ENCODE measurements at places on chromosomes 12 and 14. TPM values are rescaled to one million over a fixed set of nuclear protein-coding genes. Genes with fewer than 3 reads are reported as not detected.

CCDC197 gene
- not detected for total RNA-seq

KHNYN gene
- total RNA-seq: 65.9 TPM

NRL gene
- total RNA-seq: 2.7 TPM

NINJ2 gene
- 4.8 TPM for total RNA-seq

CMKLR1 gene
- not detected for total RNA-seq

MYO1H gene
- total RNA-seq: not detected

ZDHHC22 gene
- not detected for total RNA-seq

GARIN6 gene
- not detected for total RNA-seq

RNASE7 gene
- not detected for total RNA-seq

GRCh38 chr12:184811-185575 is 29.0 kb downstream of the SLC6A12 start:
- no peak for DNase-seq

GRCh38 chr14:61889914-61890351 is 127.7 kb downstream of the SNAPC1 start:
- DNase-seq: peak; percentile 31

GRCh38 chr14:102591372-102591943 is 991 bp upstream of the RCOR1 start:
- no peak for DNase-seq

- DNase-seq: no peak
Measured at GRCh38 chr14:101289230-101289690, 272.0 kb upstream of the DIO3 start.

GRCh38 chr12:75709503-75709902 is 198.1 kb upstream of the KRR1 start:
- no peak for DNase-seq

GRCh38 chr14:78153064-78153341 is 17.2 kb upstream of the NRXN3 start:
- DNase-seq: no peak

GRCh38 chr14:91059576-91060350 is 678 bp downstream of the RPS6KA5 start:
- DNase-seq: peak; percentile 48

- no peak for DNase-seq
Measured at GRCh38 chr14:65208548-65208947, 106.2 kb upstream of the MAX start.

GRCh38 chr12:41514907-41515306 is 326.8 kb downstream of the PDZRN4 start:
- DNase-seq: no peak

DNA sequence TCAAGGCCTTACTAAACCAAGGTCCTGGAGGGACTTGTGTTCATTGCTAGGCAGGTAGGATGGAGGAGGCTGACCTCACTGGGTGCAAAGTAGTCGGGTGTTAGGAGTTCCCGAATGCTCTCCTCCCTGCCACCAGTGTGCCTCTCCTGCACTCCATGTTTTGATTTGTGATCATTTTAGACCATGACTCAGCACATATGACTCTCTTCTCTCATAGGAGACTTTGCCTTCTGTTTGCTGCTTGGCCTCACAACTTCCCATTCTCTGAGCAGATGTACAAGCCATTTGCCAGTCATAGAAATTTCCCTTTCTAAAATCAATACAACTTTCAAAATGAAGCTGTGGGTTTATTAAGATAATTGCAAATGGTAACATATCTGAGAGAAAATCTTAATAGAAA is 46.6 kb upstream of the LRIG3 start:
- no peak for DNase-seq

GRCh38 chr12:104710940-104711689 is 247.0 kb downstream of the SLC41A2 start:
- no peak for DNase-seq

GRCh38 chr12:120858306-120859088 is 45.7 kb downstream of the SPPL3 start:
- DNase-seq: no peak

DNA sequence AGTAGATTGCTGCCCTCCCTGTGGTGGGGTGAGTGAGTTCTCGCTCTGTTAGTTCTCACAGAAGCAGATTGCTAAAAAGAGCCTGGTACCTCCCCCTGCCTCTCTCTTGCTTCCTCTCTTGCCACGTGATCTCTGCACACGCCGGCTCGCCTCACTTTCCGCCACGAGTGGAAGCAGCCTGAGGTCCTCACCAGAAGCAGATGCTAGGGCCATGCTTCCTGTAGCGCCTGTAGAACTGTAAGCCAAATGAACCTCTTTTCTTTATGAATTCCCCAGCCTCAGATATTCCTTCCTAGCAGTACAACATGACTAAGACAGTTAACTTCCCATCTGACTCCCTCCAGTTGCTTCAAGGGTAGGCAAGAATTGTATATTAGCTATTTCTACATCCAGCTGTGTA is 76.2 kb downstream of the ETV6 start:
- no peak for DNase-seq

DNA sequence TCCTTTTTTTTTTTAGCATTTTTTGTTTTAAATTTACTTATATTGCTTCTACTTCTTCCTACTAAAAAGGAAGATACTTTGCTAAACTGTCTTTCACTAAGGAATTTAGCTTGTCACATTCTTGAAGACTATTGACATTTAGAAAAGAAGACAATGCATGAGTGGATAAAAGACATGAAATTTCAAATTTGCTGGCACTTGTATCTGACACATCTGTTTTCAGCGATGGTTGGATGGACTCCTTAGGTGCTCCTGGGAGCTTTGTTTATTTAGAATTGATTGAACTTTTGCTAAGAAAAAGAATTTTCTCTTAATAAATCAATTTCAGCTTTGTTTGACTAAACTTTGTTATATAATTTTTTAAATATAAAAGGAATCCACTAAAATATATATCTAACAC is 3.3 kb upstream of the KERA start:
- no peak for DNase-seq

GRCh38 chr12:82176761-82177490 is 181.3 kb downstream of the CCDC59 start:
- DNase-seq: no peak

- no peak for DNase-seq
Measured at GRCh38 chr14:29856516-29856915, 71.1 kb downstream of the PRKD1 start.

DNA sequence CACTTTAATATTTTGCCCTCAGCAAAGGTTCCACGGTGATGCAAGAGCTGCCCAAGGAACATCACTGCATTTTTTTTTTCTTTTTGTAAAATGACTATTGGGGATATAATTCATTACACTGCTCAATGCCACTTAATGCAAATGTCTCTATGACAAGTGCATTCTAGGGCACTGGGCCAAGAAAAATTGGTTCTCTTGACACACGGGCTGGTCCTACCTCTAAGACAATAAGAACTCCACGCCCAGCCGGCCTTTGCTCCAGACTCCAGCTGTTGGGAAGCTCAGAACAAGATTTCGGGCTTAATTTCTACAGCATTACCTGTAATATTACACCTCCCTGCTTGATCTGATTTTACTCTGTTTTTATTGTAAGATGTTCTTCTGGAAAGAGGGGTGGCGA is 48.8 kb upstream of the VRK1 start:
- no peak for DNase-seq

DNA sequence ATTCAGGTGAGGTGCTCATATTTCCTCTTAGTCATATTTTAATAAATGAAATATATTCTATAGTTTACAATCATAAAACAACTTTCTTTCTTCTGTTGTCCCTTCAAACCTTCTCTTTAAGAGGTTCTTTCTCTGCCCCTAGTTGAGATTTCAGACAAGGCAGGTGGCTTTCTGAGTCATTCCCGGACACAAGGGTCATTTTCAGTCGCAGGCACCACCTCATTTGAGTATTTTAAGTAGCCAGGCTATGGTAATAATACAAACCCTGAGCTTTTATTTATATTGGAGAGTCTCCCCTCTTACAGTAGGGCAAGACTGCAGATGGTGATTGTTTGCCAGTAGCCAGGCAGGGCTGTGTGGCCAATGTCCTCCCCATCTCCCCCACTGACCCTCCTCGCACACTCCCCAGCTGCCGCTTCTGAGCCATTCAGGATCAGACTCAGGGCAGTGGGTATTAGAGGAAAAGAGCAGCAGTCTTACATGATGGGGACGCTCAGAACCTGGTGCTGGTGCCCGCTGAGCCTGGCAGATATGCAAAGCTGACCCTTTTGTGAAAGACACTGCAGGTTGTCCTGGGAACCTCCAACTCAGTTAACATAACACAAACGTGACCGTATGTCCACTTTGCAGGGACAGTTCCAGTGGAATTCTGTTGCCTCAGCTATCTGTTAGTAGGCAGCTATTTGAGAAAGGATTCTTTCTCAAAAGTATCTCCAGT is 101.1 kb upstream of the BCL2L14 start:
- no peak for DNase-seq

- DNase-seq: no peak
Measured at GRCh38 chr12:6546016-6546415, 9.8 kb downstream of the IFFO1 start.
